Esophagus (tissue), 2 donors: ENCODE measurements at places on chromosomes 2 and 18. TPM values are rescaled to one million over a fixed set of nuclear protein-coding genes. Genes with fewer than 3 reads are reported as not detected.

Gene CCDC148
- 0.13 TPM for polyA plus RNA-seq

Gene ALK
- polyA plus RNA-seq = 0.05 TPM

Gene BMP10
- not detected for polyA plus RNA-seq

Gene FEV
- not detected for polyA plus RNA-seq

Gene MEP1B
- not detected for polyA plus RNA-seq

Gene NR4A2
- 2.0 TPM for polyA plus RNA-seq

Gene ASXL3
- 0.02 TPM for polyA plus RNA-seq

Gene DLGAP1
- 0.59 TPM for polyA plus RNA-seq

Gene ADRA2B
- 0.27 TPM for polyA plus RNA-seq

Gene TMEM247
- polyA plus RNA-seq = not detected

Gene TDRD15
- not detected for polyA plus RNA-seq

Gene RND3
- polyA plus RNA-seq = 47.6 TPM

Gene ADNP2
- 4.6 TPM for polyA plus RNA-seq

Gene FN1
- polyA plus RNA-seq = 154 TPM

Gene PIK3C3
- polyA plus RNA-seq = 17.1 TPM

Gene PSD4
- polyA plus RNA-seq = 32.6 TPM

Gene CD8B2
- polyA plus RNA-seq = 0.10 TPM

Gene STPG4
- not detected for polyA plus RNA-seq

Gene RBM45
- 6.8 TPM for polyA plus RNA-seq

Gene SCN3A
- polyA plus RNA-seq = 0.06 TPM

Gene PTPRM
- 10.4 TPM for polyA plus RNA-seq

Gene SERPINB3
- polyA plus RNA-seq = 870 TPM

Gene LBX2
- polyA plus RNA-seq = 0.12 TPM

Gene CNNM3
- 3.8 TPM for polyA plus RNA-seq

Gene SIX3
- polyA plus RNA-seq = not detected

Gene DSEL
- 0.18 TPM for polyA plus RNA-seq

Gene ALLC
- 0.04 TPM for polyA plus RNA-seq

Gene SERPINB2
- 186 TPM for polyA plus RNA-seq

Gene MC5R
- polyA plus RNA-seq = 0.12 TPM

Gene NCKAP5
- polyA plus RNA-seq = 2.2 TPM

Gene PPP1R1C
- 1.4 TPM for polyA plus RNA-seq

Gene COL4A3
- 0.18 TPM for polyA plus RNA-seq
